Bladder microvascular endothelial cell (primary cell): ENCODE measurements at places on chromosomes 3 and 15. TPM values are rescaled to one million over a fixed set of nuclear protein-coding genes. Genes with fewer than 3 reads are reported as not detected.

BTD gene
- 21.0 and 39.1 TPM in 2 replicates for total RNA-seq

KLHL40 gene
- total RNA-seq: not detected in 2 replicates

MEIS2 gene
- total RNA-seq: 9.7 and 23.3 TPM in 2 replicates

ENTPD3 gene
- total RNA-seq: not detected in 2 replicates

EPB42 gene
- total RNA-seq: not detected in 2 replicates

GUCA1C gene
- not detected in 2 replicates for total RNA-seq

EPHB3 gene
- total RNA-seq: under 0.01 TPM in 2 replicates

C3orf22 gene
- not detected in 2 replicates for total RNA-seq

GASK1A gene
- under 0.01 TPM in 1 of 2 replicates, not detected in the other for total RNA-seq

GOLGA8R gene
- total RNA-seq: 0.16 and 1.3 TPM in 2 replicates

GLDN gene
- total RNA-seq: 0.16 TPM in 1 of 2 replicates, not detected in the other

TRAIP gene
- 5.2 and 6.0 TPM in 2 replicates for total RNA-seq

ZCWPW2 gene
- total RNA-seq: 0.13 TPM in 1 of 2 replicates, not detected in the other

GOLGA8T gene
- total RNA-seq: 0.13 TPM in 1 of 2 replicates, not detected in the other

ISLR gene
- 0.06 and 0.32 TPM in 2 replicates for total RNA-seq

THRB gene
- under 0.01 TPM in 2 replicates for total RNA-seq

UPK1B gene
- 0.16 TPM in 1 of 2 replicates, not detected in the other for total RNA-seq

LRRC31 gene
- not detected in 2 replicates for total RNA-seq

NRROS gene
- 4.4 and 5.7 TPM in 2 replicates for total RNA-seq

TRAK1 gene
- 40.5 and 128 TPM in 2 replicates for total RNA-seq

PLSCR5 gene
- total RNA-seq: not detected in 2 replicates

HRG gene
- not detected in 2 replicates for total RNA-seq

PARP3 gene
- total RNA-seq: 12.3 and 15.5 TPM in 2 replicates

MNS1 gene
- total RNA-seq: 0.25 and 0.32 TPM in 2 replicates

CPNE9 gene
- not detected in 2 replicates for total RNA-seq

LCTL gene
- not detected in 2 replicates for total RNA-seq

TTC23 gene
- total RNA-seq: 17.3 and 29.8 TPM in 2 replicates

FAM43A gene
- total RNA-seq: 185 and 261 TPM in 2 replicates

GOLGA8A gene
- 4.9 and 12.8 TPM in 2 replicates for total RNA-seq

CLDN18 gene
- total RNA-seq: not detected in 2 replicates

CFAP92 gene
- total RNA-seq: 0.16 and 0.69 TPM in 2 replicates

CAND2 gene
- 2.1 and 2.8 TPM in 2 replicates for total RNA-seq

GRIP2 gene
- under 0.01 TPM in 1 of 2 replicates, not detected in the other for total RNA-seq

STAB1 gene
- total RNA-seq: 173 and 482 TPM in 2 replicates

CHRNA5 gene
- 2.6 and 2.8 TPM in 2 replicates for total RNA-seq

SUSD5 gene
- total RNA-seq: 3.6 and 9.3 TPM in 2 replicates

BCL2A1 gene
- 0.19 TPM in 1 of 2 replicates, not detected in the other for total RNA-seq

STIMATE gene
- 12.0 and 16.0 TPM in 2 replicates for total RNA-seq

MYO5C gene
- total RNA-seq: 19.4 and 23.3 TPM in 2 replicates

RASGRP1 gene
- under 0.01 and 0.57 TPM in 2 replicates for total RNA-seq

MUC20 gene
- not detected in 2 replicates for total RNA-seq

PPARG gene
- total RNA-seq: 9.4 and 101 TPM in 2 replicates

NXPE3 gene
- 5.0 and 9.9 TPM in 2 replicates for total RNA-seq
